ENCODE measurements at places on chromosomes 3 and 15.
A peak's percentile ranks its signal among the peaks of the same experiment; 100 is the strongest.

DNA sequence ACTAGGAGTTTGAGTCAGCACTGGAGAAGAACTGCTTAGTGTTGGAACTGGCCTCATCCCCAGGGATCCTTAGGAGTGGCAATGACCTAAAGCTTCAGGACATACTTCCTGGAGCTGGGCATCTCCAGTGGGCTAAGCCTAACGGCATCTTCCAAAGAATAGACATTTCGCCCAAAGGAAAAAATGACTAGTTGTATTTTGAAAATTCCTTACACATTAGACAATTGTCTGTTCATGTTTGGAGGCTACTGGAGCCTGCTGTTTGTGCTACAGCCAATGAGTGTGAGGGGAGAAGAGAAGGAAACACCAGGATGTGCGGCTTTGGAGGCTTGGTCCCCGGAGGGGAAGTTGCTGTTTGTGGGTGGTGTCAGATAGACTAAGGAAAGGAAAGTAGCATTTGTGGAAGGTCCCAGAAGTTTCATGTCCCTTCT, 77.6 kb downstream of the POLR2M start:
- DNase-seq: no peak

GRCh38 chr15:88529021-88529630, 17.4 kb downstream of the DET1 start:
- DNase-seq: no peak

DNA sequence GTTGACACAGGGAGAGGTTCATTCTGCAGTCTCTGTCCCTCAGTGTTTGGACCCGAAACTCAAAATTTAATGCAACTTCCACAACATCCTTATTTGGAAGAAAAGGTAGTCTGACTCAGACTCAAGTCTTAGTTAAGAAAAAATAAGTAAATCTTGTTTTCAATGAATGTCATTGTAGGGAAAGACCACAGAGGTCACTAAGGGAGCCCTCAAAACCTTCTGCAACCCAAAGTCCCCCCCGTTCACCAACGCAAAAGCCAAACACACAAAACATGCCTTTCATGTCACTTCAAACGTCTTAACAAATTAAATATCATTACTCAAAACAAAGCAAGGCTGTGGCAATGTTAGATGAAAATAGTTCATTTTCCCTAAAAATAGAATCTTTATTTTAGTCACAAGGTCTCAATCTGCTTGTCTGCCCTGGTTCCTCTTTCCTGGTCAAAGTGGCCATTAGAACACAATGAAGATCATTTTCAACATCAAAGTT, 20.9 kb upstream of the SSUH2 start:
- DNase-seq: no peak

DNA sequence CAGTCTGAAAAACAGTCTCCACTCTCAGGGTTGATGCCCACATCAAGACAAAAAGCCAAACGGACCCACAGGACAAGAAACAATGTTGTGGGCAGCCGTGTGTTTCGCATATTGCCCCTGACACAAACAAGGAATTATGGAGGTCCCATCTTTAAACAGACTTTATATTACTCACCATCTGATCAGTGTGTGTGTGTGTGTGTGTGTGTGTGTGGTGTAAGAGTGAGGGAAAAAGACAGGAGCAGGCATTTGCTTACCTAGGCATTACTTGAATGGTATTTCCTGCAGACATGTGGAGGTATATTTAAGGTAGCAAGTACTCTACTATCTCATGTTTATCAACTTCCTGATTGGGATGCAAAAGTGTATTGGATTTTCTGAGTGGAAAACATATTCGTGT, 136.3 kb downstream of the TMCO5A start:
- no peak for DNase-seq

DNA sequence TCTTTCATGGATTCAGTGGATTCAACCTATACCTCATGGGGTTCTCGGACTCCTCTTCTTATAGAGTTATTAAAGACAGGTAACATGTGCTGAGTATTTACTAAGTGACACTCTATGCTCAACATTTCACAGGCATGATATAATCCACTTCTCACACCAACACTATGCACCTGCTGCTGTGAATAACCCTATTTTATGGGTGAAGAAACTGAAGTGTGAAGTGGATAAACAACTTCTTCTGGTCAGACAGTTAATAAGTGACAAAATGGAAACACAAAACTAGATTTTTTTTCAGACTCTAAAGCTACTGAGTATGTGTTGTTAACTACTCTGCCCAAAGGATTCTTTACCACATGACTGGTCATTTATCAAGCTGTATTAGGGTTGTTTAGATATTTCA, 403.5 kb downstream of the DIPK2A start:
- DNase-seq: no peak

GRCh38 chr3:66577426-66578203, 76.8 kb upstream of the LRIG1 start:
- DNase-seq: no peak

DNA sequence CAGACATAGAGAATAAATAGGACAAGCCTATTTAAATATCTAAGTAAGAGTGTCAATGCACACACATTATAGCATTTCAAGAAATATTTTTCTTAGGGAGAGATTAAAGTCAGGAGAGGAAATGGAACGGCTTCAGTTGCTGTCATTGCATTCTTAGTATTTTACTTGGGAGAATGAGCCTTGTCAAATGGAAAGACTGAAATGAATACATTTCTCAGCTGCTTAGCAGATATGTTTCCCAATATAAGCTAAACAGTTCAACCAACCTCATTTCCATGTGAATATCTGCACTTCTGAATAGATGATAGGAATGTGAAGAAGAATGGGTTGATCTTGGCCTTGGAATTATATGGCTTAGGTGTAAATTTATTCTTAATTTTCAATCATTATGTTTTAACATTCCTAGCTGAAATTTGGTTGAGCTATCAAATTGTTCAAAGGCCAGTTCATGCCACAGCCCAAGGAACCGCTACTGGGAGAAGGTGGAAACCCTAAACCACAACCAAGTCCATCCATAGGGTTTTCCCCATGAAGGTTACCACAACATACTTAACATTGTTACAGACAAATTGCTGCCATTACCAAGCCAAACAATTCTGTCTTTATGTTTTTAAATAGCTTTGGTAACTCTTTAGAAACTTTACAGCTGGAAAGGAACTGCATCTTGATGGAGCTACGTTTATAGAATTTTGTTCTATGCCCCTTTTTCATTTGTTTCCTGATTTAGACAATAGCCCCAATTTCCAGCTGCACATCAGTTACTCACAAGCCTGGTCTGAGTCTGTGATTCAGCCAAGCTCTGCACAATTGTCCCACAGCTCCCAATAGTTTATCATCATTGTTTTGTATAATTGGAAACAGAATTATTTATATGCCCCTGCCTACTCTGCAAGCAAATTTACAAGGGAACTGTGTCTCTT, 459.6 kb downstream of the MECOM start:
- DNase-seq: no peak

GRCh38 chr15:77418391-77418965, 1.4 kb downstream of the PEAK1 start:
- no peak for DNase-seq

- DNase-seq: peak; percentile 82
These were observed at the start of gene LPP for GRCh38 chr3:188154014-188154808. Gene LPP (plus strand): TSS chr3:188154157. CDS start chr3:188406121, 251,964 bp downstream.
